Cortex of kidney (tissue), 1 donor: ENCODE measurements at places on chromosomes 3 and 15.

- no peak for DNase-seq
Observed at GRCh38 chr3:65968996-65969395, 69.7 kb downstream of the MAGI1 start.

DNA sequence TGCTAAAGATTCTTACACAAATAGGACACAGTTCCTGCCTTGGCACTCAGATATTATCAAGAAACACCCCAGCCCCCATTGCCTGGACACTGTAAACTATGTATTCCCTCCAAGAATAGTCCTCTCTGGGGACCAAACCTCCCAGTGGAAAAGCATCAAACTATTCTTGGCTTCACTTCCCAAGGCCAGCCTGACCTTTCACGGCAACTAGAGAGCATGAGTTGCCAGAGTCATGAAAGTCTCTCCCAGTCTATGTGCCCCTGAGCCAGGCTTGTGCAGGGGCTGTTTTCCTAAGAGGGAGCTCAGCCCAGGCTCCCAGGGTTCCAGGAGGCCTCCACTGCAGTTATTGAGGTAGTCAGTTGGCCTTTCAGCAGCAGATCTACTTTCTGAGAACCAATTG lies 251.9 kb upstream of the TGFBR2 start:
- DNase-seq: no peak

DNA sequence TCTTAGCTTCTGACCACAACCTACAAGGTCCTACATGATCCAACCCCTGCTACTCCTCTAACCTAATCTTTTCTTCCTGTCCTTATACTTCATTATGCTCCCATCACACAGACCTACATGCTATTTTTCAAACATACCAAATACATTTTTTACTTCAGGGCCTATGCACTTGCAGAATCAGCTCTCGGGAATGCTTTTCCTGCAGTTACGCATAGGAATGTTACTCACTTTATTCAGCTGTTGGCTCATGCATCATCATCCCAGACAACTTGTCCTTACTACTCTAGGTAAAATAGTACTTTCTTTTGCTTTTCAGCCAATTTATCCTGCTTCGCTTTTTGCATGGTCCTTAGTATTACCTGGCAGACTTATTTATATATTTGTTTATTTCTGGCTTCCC lies 105.6 kb downstream of the OXSM start:
- DNase-seq: no peak

GRCh38 chr3:57011022-57011421 lies 49.4 kb upstream of the SPATA12 start:
- DNase-seq: no peak

GRCh38 chr3:89606151-89606550 lies 498.7 kb downstream of the EPHA3 start:
- no peak for DNase-seq

DNA sequence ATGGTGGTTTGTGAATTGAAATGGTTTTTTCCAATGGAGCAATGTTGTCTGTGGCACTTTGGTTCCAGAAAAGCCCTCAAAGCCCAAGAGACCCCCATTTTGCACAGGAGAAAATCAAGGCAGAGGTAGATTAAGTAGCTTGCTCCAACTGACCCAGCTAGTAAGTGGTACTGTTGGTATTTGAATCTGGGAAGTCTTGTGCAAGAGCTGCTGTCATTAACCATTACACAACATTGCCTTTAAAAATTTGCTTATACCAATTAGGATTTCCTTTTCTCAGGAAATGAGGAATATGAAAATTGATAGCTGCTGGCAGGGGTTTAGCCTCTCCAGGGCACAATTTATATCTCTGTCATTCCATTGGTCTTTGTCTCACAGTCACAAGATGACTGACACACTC lies 102.4 kb upstream of the UBE3A start:
- no peak for DNase-seq

- no peak for DNase-seq
Observed at GRCh38 chr3:99967796-99968195, 146.5 kb downstream of the FILIP1L start.

DNA sequence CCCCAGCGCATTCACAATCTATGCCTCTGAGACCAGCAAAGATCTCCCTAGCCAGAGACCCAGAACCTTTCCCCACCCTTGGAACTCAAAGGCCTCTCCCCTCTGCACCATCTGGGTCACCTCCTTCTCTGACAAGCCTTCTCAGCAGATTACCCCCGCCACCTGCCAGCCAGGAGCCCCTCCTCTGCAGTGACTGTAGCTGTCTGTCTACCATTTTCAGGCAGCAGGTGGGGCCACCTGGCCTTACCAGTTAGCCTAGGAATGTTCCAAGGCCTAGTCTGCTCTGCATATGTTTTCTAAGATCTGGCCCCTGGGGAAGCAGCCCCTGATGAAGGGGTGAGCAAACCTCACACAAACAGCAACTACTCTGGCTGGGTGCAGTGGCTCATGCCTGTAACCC lies 2.4 kb downstream of the MYLK start:
- DNase-seq: no peak

GRCh38 chr3:188348435-188349244 lies 194.7 kb downstream of the LPP start:
- DNase-seq: no peak

DNA sequence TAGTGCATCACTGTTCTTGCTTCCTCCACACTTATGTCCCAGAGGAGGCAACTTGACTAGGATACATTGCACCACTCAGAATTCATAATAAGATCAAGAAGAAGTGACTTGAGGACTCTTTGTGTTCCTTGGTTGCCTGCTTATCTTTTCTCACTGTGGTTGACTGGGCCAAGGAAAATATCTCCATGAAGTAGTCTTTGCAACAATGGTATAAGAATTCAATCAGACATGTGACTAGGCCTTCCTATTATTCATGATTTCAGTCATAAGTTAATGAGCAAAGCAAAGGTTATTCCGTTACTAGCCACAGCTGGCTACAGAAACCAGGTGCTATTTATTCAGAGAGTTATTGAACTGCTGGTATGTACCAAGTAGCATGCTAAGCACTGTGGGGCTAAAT lies 359.3 kb downstream of the RORA start:
- no peak for DNase-seq

- no peak for DNase-seq
Observed at GRCh38 chr3:138089091-138089490, 26.3 kb downstream of the DZIP1L start.

DNA sequence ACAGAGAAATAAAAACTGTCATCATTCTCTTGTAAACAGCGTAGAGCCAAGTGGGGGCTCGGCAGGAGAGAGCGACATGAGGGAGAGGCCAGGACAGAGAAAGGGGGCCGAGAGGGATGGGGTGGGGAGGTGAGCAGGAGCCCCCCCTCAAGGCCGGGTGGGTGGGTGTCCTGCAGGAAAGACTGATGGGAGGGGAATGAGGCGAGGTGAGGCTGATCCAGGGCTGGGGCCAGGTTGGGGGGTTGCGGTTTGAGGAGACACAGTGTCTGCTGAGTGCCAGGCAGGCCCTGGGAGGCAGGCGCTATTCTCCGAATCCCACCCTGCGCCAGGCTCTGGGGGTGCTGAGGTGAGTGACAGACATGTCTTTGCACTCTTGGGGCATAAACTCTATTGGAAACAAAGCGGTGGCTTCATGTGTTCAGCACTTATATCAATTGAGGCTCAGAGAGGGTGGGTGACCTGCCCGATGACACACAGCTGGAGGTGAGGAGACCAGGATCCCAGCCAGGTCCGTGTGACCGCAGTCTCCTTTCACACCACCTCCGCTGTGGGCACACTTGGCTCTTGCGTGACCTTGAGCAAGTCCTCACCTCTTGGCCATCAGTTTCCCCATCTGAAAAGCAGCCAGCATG lies 19.6 kb upstream of the CSPG4 start:
- DNase-seq: no peak

- no peak for DNase-seq
Observed at GRCh38 chr15:98160236-98160635, 199.7 kb downstream of the ARRDC4 start.

DNA sequence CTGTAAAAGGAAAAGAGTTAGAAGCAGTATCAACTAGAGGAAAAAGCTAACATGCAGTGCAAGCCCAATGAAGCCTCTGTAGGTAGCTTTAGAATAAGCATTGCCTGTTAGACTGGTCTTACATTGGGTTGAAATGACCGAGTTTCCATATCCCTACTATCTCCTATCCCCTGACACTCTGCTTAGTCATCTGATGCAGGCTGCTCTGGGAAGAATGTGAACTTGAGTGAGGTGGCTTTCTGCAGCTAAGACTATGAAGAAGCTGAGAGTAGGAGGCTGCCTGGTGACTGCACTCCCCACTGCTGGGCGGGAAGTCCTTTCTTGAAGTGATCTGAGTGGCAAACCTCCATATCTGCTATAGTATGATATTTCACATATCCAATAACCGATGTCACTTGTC lies 64.7 kb downstream of the OXSM start:
- DNase-seq: no peak

- no peak for DNase-seq
Observed at GRCh38 chr15:69538379-69538778, 85.8 kb downstream of the RPLP1 start.

- no peak for DNase-seq
Observed at GRCh38 chr3:158169091-158169491, 59.2 kb downstream of the RSRC1 start.

DNA sequence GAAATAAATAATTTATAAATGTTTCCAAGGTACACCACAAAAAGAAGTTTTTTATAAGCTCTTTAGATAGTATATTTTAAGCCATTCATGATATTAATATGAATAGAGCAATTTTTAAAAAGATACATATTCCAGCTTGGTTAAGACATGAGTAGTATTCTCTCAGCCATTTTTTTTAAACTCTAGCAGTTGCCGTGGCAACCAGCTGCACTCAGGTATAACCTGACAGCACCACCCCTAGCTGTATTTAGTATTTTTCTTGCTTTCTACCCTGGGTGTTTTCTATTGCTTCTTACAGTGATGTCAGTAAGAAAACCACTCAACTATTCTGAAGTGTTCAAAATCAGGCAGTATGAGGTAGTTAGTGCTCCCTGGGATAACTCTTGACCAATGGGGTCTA lies 496.3 kb upstream of the CNTN3 start:
- DNase-seq: no peak

GRCh38 chr3:143307613-143308183 lies 188.1 kb downstream of the CHST2 start:
- DNase-seq: no peak

DNA sequence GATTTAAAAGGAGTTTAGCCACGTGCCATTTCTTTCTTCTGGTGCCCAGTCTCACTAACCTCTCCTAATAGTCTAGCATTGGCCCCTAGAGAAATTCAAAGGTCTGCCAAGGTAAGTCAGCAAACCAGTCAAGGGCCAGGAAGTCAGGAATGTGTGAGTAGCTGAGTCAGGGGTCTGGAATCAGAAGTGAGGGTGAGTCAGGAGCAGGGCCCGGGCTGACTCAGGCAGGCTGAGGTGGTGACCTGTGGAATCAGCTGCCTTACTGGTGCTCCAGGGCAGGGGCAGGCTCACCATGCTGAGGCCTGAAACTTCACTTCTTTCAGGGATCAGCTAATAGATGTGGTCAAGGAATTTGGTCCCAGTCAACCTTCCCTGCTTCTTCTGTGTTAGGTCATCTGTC lies 105.8 kb upstream of the MYZAP start:
- no peak for DNase-seq

- no peak for DNase-seq
Observed at GRCh38 chr15:74460298-74460697, 662 bp downstream of the UBL7 start.

DNA sequence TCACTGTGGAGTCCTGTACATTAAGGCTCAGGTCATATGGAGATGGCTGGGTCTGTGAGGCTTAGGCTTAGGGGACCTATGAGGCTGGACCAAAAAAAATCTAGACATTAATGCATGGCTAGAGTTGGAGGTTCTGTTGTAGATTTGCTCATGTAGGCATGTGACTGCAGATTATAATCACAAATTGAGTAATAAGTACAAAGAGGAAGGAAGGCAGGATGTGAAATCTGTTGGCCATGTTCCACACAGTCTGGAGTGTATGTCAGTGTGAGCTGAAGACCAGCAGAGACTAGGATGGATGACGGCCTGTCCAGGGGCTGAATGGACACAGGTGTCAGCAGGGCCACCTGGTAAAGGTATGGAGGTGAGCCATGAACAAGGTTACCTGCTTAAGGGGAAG lies at the start of gene ST3GAL6:
Gene ST3GAL6, plus strand, starts transcription at position 265 of the 400 bp plus-strand sequence. CDS start 5,101 bp downstream, outside the sequence.
- DNase-seq: no peak

DNA sequence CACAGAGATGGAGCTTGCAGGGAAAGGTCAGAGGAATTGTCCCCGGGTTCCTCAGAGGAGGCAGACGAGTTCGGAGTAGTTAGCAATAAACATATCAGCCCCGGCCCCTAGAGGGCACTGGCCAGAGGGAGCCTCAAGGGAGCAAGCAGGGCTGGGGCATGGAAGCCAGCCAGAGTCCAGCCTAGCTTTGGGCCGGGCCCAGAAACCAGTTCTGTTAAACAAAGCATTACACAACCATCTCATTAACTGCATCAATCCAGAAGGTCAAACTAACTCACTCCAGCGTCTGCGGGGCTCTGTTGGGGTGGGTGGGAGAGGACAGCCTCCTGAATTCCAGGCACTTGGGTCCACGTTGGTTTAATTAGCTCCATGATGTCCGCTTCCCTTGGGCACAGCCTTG lies 41.0 kb upstream of the IREB2 start:
- no peak for DNase-seq

GRCh38 chr3:57803647-57804081 lies 47.6 kb downstream of the SLMAP start:
- DNase-seq: no peak

DNA sequence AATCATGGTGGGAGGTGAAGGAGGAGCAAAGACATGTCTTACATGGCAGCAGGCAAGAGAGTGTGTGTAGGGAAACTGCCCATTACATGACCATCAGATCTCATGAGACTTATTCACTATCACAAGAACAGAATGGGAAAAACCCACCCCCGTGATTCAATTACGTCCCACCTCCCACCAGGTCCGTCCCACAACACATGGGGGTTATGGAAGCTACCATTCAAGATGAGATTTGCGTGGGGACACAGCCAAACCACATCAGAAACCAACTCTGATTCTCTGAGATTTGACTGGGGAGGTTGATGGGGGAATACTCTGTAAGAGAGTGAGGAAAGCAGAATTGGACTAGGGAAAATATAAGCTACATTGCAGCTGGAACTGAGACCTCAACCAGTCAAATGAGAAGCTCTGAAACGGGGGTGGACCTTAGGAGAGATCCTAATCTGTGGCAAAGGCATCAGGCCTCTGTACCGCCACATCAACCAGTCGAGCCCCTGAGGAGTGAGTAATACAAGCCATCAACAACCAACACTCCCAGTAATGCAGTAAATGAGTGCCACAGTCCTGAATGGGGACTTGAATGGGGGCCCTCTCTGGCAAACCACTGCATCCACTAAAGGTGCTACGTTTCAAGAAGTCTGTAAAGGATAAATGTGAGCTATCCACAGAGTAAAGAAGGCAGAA lies 207.9 kb upstream of the GADL1 start:
- DNase-seq: no peak

DNA sequence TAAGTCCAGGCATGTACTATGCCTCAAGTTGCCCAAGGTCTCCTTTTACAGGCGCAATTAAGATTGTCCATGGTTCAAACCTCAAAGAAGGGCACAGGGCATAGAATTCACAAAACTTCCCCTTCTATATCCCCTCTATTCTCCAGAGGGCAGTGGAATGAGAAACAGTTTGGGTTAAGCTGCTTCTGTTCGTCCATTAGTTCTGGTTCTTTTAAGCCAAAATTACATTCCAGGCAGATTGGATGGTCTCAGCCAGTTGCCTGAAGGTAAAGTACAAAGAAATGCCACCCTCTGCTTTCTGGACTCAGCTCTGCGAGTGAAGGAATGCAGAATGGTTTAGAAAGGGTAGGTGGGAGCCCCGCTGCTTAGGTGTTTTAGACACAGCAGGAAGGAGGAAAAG lies 200.7 kb downstream of the GREM1 start:
- DNase-seq: no peak

GRCh38 chr3:119541547-119541946 lies 17.9 kb downstream of the CD80 start:
- no peak for DNase-seq
